ENCODE measurements at places on chromosomes 1 and 21.

DNA sequence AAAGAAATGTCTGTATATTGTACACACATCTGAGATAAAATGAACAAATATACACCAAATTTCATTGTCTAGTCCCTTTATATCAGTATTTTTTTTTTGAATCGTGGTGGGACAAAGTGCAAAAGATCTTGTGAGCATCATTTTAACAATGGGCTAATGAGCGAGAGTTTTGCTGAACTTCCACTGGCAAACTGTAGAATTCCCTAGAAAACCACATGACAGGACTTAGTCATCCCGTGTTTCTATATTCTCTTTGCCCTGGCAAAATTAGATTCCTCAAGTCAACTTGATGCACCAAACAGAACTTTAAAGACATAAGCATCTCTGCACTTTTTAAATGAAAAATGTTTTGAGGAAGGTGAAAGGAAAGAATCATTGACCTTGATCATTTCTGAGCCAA lies 488.2 kb upstream of the PTBP2 start:
- DNase-seq: no peak

GRCh38 chr1:3183411-3183810 lies 114.4 kb downstream of the PRDM16 start:
- DNase-seq: no peak

- no peak for DNase-seq
Observed at GRCh38 chr1:118116401-118116800, 68.6 kb downstream of the SPAG17 start.

GRCh38 chr21:32248571-32249461 lies 30.0 kb downstream of the MIS18A start:
- DNase-seq: no peak

DNA sequence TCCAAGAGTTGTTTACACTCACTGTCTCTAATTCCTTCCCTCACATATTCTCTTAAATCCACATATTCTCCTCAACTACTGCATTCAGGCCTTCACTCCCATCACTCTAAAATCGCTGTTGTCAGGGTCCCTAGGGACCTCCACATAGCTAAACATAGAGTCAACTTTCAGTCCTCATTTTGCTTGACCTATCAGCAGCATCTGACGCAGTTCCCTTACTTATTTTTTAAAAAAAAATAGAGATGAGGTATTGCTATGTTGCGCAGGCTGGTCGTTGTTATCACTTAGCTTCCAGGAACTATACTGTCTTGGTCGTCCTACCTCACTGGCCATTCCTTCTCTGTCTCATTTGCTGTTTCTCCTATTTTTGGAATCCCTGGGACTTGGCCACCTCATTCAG lies 11.7 kb upstream of the PLEKHO1 start:
- DNase-seq: no peak

DNA sequence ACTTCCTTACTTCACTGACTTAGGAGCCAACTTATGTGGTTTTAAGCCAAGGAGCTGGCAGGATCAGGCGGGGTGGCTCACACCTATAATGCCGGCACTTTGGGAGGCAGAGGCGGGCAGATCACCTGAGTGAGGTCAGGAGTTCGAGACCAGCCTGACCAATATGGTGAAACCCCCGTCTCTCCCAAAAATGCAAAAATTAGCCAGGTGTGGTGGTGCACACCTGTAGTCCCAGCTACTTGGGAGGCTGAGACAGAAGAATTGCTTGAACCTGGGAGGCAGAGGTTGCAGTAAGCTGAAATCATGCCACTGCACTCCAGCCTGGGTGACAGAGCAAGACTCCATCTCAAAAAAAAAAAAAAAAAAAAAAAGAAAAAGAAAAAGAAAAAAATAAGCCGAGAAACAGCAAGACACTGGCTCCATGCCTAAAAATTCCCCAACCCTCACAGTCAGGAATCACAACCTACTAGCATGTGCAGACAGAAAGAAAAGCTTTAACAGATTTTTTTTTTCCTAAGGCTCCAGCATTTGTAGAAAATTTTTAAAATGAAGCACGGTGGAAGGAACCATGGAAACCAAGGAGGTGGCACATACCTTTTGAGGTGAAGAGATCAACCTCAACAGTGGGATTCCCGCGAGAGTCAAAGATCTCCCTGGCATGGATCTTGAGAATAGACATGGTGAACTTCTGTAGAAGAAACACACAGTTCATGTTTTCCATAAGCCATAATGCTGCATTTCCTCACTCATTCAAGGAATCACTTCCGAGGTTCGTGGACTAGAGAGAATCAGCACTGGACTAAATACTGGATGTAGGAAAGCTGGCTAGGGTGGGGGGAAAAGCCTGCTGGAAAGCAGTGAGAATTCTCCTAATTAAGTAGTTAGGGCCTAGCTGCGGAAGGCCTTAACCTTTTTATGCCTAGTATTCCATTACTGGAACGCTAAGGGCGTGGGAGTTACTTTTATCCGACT lies 4.0 kb downstream of the ENO1 start:
- no peak for DNase-seq

- DNase-seq: peak; percentile 37
Observed at GRCh38 chr21:23887725-23888306, 1719.5 kb downstream of the MRPL39 start.

- DNase-seq: no peak
Observed at GRCh38 chr1:29121936-29122681, 1.6 kb downstream of the TMEM200B start.

DNA sequence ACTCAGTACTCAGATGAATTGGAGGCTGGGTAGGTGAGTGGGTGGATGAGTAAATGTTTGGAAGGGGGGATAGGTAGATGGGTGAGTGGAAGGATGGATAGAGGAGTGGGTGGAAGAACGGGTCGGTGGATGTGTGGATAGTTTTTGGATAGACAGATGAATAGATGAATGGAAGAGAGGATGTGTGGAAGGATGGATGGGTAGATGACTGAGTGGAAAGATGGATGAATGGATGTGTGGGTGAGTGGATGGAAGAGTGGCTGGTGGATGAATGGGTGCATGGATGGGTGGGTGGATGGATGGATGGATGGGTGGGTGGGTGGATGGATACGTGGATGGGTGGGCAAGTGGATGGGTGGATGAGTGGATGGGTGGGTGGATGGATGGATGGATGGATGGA lies 3.7 kb downstream of the SLC45A1 start:
- no peak for DNase-seq

GRCh38 chr1:101081496-101082488 lies 56.2 kb upstream of the DPH5 start:
- DNase-seq: peak; percentile 53

- DNase-seq: no peak
Observed at GRCh38 chr1:240709676-240710075, 97.7 kb upstream of the GREM2 start.

DNA sequence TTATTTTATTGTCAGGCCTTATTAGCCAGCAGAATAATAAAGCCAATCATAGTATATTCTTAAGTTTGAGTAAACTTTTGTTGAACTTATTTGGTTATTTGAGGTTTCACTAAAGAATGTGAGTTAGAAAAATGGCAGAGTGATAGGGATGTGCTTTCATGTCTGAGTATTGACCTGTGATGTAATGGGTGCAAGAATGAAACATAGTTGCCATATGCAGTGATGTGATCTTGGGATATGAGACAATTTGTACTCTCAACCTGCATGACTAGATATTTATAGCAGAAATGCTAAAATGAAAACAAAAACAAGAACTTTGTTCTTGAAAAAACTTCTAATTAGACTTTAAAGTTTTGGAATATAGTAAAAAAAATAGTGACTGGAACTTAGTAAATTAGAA lies 97.9 kb downstream of the DISP1 start:
- DNase-seq: no peak

DNA sequence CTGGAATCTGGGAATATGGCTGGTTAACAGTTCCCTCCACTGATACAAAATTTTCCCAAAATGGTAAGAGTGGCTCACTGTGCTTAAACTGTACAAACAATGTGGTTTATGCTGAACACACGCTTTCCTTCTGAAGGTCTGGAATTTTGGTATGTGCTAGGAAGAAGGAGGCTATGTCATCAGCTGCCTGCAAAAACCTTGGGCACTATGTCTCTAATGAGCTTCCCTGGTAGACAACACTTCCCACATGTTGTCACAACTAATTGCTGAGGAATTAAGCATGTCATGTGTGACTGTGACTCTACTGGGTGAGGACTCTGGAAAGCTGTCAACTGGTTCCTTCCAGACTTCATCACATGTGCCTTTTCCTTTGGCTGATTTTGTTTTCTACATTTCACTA lies 29.2 kb downstream of the IPP start:
- no peak for DNase-seq

DNA sequence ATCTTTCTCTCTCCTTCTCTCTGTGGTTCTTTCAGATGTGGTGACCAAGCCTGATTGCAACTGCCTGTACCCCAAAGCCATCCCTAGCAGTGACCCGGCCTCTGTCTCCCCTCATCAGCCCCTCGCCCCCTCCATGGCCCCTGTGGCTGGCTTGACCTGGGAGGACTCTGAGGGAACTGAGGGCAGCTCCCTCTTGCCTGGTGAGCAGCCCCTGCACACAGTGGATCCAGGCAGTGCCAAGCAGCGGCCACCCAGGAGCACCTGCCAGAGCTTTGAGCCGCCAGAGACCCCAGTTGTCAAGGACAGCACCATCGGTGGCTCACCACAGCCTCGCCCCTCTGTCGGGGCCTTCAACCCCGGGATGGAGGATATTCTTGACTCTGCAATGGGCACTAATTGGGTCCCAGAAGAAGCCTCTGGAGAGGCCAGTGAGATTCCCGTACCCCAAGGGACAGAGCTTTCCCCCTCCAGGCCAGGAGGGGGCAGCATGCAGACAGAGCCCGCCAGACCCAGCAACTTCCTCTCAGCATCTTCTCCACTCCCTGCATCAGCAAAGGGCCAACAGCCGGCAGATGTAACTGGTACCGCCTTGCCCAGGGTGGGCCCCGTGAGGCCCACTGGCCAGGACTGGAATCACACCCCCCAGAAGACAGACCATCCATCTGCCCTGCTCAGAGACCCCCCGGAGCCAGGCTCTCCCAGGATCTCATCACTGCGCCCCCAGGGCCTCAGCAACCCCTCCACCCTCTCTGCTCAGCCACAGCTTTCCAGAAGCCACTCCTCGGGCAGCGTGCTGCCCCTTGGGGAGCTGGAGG lies 12.7 kb downstream of the CSF1 start:
- no peak for DNase-seq

- no peak for DNase-seq
Observed at GRCh38 chr1:119713039-119713748, 1.5 kb downstream of the PHGDH start.

DNA sequence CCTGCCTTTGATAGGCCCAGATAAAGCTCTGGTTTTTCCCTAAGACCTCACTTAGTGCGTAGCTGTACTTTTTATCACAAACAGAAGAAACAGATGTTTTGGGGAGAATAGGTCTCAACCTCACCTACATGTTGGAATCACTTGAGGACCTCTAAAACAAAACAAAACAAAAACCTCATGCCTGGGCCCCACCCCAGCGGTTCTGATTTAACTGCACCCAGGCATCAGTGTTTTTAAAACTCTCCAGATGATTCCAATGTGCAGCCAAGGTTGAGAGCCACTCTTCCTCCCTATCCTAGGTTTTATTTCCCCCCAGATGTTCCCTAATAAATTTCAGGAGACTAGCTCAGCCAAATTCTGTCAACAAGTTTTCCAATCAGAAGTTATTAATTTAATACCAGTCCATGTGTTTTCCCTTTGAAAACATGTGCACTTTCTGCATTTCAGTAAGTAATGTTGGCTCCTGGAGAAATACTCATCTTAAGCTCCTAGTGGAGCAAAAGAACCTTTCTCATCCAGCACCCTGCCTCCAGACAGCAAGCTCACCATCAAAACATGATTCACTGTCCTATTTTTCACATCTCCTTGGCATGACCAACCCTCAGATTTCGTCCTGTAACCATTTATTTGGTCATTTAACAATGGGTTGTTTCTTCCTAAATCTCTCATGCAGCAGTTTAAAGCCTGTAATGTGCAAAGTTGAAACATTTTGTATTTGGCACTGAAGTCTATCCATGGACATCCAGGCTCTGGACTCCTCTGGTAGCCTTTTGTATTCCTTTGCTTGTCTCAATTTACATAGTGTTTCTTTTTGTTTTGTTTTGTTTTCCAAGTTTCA lies 27.5 kb downstream of the LRRC8C start:
- DNase-seq: peak; percentile 26

DNA sequence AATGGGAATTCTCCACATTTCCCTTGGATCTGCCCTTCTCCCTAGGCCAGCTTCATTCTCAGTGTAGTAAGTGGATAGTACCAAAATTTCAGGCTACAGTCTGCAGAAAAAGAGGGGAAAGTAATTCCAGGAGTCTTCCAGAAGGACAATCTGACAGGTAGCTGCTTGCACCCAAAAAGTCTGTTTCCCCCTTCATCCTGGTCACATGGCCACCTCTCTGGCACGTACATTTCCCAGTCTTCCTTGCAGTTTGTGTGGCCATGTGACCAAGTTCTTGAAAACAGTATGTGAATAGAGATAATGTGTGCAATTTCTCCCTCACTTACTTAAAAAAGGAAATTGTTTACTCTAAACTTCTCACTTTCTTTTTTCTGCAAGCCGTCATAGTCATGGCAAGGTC lies 14.6 kb upstream of the FMO4 start:
- DNase-seq: no peak

DNA sequence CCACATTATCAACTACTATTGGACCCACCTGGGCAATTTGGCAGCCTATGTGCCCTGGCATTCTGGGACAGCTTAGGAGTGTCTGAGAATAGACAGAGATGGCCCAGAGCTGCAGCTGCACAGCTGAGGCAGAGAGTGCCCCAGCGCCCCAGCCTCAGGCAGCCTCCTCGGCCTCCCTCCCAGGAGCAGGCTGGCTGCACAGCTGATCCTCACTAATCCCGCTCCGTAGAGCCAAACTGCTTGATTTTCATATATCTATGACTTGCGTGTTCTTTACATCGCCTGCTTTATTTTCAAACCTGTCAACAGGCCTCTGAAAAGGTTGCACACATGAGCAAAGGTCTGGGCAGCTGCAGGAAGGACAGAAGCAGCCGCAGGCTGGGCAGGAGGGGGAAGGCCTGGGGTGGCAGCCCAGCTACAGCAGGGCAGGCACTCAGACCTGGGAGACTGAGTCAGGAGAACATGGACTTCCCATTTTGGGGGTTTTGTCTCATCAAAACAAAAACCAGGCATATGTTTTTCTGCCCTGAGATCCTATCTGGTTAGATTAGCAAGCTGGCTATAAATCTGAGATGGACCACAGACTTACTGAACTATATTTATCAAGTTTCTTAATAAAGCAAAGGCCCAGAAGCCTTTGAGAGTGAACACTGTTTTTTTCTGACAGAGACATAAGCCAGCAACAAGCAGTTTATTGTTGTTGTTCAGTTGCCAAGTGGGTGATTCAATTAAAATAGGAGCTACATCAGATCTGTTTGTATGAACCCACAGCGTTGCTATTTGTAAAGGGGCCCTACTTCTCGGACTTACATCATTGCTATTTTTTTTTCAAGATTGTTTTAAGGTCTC lies 301.8 kb upstream of the DUSP10 start:
- no peak for DNase-seq

DNA sequence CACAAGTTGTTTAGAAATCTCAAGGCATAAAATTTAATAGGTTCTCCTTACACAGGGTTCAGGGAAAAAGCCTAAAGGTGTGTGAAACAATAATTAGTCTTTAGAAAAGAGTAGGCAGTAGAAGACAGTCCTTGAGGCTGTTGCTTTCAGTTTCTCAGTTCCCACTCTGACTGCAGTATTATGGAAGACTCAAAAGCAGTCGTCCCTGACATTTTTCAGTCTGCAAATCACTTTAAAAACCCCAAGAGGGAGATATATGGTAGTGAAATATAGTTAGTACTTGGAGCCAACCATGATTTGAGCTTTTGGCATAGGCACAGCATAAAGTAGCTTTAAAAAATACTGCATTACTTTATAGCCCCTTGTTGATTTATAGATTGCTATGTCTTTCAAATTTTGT lies 299.7 kb downstream of the OLFM3 start:
- no peak for DNase-seq

- DNase-seq: no peak
Observed at GRCh38 chr1:169307176-169307575, 60.4 kb downstream of the NME7 start.

- no peak for DNase-seq
Observed at GRCh38 chr1:84985365-84985764, 11.5 kb downstream of the MCOLN2 start.

Data from CD4-positive, alpha-beta T cell treated with Interleukin-15 for 4 hours (primary cell).